ENCODE measurements at places on chromosomes 1 and 21.

DNA sequence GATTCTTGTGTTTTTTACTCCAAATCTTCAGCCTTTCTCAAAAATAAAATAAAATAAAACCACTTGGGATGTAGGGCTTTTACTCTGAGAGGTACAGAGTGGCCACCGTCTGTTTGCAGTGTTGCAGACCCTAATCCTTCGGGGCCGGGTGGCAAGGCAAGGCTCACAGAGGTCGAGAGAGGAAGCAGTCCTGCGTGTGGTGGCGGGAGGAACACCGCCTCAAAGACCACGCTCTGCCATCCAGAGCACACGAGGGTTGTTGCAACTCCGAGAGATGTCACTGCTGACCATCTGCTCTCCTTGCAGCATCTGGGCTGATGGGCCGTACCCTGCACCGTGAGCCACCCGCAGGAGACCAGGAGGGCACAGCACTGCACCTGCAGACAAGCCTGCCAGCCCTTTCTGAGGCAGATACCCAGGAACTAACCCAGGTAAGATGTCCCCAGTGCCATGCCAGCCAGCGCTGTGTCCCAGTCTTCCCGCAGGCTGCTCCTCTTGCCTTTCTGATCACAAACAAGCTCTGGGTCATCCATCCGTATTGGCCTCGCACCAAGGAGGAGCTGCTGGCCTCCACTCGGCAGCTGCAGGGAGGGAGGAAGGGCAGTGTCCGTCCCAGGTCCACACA is 31.5 kb downstream of the SNAP47 start:
- DNase-seq, result no peak

DNA sequence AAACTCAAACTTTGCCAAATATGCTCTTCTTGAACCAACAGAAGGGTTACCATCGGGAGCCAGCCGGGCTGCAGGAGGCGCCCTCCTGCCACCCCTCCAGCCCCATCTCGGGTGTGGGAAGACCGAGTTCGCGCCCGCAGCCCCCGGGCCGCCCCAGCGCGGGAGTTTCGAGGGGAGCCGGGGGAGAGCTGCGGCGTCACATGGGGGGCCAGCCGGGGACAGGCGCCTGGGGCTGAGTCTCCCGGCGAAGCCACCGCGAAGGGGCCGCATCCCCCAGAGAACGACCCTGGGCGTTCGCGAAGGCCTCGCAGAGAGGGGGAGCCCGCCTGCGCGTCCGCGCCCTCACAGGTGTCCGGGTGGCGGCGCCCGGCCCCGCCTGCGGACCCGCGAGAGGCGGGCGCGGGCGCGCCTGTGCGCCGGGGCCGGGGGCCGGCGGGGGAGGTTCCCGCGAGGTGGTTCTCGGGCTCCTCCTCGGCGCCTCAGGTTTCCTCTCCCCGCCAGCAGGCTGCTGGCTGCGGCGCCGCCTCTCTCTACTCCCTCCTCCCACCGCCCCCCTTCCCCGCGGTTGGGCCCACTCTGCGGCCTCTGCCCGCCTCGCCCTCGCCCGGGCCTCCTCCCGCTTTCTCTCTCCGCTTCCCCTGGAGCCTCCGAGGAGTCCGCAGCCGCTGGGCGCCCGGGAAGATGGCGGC is at the start of gene RAVER2:
TSS of gene RAVER2 (plus strand) at position 584 of the 689 bp plus-strand sequence. CDS start at position 682, 98 bp downstream.
- peak; percentile 88 for DNase-seq

DNA sequence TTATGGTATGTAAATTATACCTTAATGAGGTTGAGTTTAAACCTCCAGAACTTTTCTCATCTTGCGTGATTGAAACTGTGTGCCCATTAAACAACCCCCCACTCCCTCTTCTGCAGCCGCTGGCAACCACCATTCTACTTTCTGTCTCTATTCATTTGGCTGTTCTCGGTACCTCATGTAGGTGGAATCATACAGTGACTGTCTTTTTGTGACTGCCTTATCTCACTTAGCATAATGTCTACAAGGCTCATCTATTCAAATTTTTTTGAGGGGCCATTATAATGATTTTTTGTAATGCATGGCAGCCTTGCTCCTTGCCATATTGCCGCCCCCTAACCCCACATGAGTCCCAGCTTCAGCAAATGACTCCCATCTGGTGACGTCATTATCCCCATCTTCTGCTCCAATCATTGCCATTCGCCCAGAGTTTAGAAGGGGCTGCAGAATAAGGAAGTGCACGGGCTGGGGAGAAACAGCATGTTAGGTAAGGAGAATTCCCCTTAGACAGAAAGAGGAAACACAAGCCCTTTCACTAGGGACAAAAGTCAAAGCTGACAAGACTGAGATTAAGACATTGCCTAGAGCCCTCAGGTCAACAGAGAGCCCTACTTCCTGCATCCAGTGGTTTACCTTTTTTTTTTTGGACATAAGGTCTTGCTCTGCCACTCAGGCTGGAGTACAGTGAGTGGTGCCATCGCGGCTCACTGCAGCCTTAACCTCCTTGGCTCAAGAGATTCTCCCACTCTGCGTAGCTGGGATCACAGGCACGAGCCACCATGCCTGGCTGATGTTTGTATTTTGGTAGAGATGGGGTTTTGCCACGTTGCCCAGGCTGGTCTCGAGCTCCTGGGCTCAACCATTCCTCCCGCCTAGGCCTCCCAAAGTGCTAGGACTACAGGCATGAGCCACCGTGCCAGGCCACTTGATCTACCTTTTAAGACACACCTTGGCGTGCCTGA is 78.4 kb upstream of the ERRFI1 start:
- DNase-seq, result no peak

- no peak for DNase-seq
Observed at GRCh38 chr1:7292036-7292681, 478.9 kb upstream of the VAMP3 start.

DNA sequence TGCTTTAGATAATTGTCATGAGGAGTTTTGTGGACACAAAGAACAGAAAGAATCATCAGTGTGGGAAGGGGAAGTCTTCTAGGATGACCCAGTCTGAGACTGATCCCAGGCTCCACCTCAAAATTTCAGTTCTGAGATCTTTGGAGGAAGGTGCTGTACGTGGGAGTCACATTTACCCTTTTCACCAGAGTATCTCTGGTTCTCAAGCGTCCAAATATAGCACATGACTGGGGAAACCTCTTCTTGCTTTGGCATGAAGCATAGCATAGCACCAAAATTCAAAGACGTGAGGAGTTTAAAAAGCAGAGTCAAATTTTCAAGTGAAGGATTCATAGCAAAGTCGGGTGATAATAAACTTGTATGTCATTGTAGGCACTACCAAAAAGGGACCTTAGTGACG is 96.5 kb downstream of the LRRC53 start:
- DNase-seq, result no peak

DNA sequence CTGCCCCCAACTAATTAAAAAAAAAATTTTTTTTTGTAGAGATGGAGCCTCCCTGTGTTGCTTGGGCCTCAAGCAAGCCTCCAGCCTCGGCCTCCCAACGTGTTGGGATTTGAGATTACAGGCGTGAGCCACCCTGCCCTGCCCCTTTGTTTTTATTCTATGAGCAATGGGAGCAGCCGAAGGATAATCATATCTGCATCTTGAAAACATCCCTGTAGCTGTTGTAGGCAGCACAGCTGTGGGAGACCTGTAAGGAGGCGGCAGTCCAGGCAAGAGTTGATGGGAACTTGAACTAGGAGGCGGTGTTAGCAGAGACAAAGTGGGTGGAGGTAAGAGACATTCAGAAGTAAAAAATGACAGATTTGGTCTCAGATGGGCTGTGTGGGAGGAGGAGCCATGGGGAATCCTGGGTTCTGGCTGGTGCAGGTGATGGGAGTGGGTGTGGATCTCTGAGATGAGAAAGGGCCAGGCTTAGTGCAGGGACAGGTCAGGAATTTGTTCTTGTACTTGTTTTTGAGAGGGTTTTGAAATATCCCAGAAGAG is 31.3 kb downstream of the STUM start:
- no peak for DNase-seq

- no peak for DNase-seq
Observed at GRCh38 chr1:216553040-216553439, 129.8 kb upstream of the USH2A start.

- no peak for DNase-seq
Observed at GRCh38 chr21:45511007-45511406, 31.2 kb downstream of the SLC19A1 start.

GRCh38 chr1:180273066-180273465 is 43.0 kb downstream of the LHX4 start:
- no peak for DNase-seq

DNA sequence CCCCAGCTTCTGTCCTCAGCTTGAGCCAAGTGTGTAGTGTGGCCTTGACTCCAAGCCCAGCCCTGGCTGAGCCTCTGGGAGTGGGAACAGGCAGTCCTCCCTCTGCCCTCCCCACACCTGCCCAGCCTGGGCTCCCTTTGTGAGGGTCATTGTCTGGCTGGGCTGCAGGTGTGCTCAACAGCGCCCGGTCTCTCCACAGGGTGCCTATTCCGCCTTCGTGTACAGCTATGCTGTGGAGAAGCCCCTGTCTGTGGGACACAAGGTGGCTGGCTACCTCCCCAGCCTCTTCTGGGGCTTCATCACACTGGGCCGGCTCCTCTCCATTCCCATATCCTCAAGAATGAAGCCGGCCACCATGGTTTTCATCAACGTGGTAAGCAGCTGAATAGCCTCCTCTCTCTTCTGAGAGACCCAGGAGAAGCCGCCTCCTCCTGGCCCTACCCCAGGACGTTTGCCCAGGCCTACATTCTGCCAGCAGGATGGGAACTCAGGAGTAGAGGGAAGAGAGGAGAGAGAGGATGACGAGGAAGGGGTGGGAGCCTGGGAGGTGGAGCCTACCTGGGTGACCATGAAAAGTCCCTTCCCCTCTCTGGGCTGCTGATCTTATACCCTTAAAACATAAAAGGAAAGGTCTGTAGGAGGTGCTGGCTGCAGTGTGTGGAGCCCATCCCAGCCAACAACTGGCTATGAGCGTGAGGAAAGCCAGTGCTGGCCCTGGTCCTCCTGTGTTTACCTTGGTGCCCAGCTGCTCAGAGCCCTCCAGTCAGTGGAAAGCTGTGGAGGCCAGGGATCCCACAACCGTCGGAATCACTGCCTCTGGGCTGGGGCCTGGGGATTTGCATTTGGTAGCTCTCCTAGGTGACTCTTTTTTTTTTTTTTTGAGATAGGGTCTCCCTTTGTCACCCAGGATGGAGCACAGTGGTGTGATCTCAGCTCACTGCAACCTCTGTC is 45.7 kb downstream of the ELK4 start:
- DNase-seq, result no peak

GRCh38 chr21:34351786-34352241 is 12.0 kb upstream of the KCNE2 start:
- no peak for DNase-seq

- DNase-seq, result no peak
Observed at GRCh38 chr1:75632350-75632949, 21.5 kb upstream of the SLC44A5 start.

DNA sequence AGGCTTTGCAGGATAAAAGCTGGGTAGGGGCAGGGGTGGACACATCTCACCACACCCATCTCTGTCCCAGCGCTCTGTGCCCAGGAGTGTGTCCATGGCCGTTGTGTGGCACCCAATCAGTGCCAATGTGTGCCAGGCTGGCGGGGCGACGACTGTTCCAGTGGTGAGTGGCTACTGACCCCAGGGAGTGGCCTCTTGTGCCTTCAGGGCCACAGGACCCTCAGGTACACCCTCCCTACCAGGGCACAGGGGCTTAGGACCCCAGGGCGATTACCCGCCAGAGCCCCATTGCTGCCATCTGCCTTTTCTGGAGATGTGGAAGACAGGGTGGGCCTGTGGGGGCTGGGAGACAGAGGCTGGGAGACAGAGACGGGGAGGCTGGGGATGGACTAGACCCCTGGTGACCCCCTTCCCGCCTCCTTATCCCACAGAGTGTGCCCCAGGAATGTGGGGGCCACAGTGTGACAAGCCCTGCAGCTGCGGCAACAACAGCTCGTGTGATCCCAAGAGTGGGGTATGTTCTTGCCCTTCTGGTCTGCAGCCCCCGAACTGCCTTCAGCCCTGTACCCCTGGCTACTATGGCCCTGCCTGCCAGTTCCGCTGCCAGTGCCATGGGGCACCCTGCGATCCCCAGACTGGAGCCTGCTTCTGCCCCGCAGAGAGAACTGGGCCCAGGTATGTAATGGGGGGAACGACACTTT is 12.8 kb downstream of the PEAR1 start:
- DNase-seq, result no peak

DNA sequence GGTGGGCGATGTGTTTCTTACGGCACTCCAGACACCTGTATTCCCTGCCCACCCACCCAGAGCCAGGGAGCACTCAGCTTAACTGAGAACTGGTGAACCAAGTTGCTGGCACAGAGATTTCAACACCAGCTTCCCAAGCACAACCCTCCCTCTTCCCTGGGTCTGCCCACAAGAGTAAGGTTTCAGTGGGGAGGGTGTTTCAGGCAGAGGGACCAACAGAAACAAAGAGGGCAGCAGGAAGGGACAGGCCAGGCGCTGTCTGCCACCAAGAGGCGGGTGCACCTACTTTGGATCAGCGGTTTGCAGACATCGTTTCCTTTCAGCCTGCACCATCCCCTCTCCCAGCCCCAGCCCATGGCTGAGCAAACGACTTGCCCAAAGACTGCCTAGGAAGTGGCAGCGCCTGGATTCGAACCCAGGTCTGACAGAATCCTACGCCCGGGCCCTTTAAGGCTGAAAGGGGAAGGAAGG is 21.9 kb upstream of the ALDH4A1 start:
- no peak for DNase-seq

- DNase-seq, result no peak
Observed at GRCh38 chr1:241131636-241132194, 225.3 kb downstream of the RGS7 start.

GRCh38 chr1:43540653-43541071 is 10.0 kb downstream of the PTPRF start:
- DNase-seq, result no peak

DNA sequence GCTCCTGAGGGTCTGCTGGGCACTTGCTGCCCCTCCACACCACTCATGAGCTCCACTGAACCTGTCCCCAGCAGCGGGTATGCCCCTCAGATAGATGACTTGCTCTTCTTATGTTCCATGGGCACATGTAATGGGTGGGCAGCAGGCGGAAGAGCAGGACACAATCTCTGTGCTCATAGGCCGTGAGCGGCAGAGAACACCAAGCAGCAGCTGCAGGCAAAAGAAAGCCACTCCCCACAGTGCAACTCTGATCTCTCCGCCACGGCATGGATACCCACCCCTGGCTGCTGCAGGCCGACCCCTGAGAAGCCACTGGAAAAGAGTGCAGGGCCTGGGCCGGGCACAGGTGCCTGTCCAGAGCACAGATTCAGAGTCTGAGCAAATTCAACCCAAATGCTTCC is 135.2 kb upstream of the RUNX3 start:
- DNase-seq, result no peak

DNA sequence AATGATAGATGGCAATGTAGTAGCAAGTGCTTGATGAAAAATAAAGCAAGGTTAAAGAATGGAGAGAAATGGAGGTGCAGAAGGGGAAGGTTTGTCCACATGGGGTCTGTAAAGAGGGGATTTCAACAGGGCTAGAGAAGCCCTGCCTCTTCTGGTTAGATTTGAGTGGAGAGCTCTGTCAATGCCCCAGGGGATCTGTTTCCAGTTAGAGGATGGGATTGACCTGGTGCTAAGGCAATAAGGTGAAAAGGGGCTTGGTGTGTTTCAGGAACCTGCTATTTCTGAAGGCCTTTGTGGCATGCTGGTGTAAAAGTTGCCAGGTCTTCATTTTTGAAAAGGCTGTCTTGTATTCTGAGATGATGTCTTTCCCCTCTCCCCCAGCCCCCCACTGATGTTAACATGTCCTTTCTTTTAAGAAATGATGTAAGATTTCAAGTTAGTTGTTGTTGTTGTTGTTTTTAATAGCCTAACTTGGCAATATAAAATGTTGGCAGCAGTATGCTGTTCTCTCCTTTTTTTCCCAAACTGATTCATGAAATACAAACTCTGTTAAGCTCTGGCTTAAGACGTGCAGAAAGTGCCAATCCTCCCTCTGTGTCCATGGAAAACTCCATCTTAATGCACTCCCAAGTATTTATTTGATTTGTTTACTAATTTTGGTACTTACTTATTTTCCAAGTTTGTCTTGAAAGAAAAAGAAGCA is 370.3 kb upstream of the ADGRL2 start:
- no peak for DNase-seq

- no peak for DNase-seq
Observed at GRCh38 chr1:64171797-64172281, 31.6 kb upstream of the UBE2U start.
